ENCODE measurements at places on chromosomes 12 and 14. TPM values are rescaled to one million over a fixed set of nuclear protein-coding genes. Genes with fewer than 3 reads are reported as not detected.

Gene SDR9C7
- not detected for total RNA-seq

Gene IL26
- not detected for total RNA-seq

Gene METTL25
- 5.5 TPM for total RNA-seq

Gene ASCL1
- total RNA-seq, result not detected

All from myometrial cell (primary cell).